Epithelial cell of prostate (primary cell): ENCODE measurements at places on chromosomes 4 and X.

DNA sequence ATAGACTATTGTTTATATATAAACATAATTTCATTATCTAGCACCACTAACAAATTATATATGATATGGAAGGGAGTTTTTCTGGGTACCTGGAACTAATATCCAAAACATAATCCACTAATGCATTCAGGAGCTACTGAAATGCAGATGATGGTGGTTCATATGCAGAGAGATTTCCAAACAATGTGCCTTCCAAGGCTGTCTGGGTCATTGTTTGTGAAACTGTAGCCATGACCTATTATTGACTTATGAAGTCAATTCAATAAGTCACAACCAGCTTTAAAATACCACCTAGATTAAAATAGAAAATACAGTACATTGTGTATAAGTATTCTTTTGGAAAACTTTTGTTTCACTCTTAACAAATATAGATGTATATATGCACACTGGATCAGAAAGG, 237.0 kb upstream of the PRPS2 start:
- DNase-seq = no peak

DNA sequence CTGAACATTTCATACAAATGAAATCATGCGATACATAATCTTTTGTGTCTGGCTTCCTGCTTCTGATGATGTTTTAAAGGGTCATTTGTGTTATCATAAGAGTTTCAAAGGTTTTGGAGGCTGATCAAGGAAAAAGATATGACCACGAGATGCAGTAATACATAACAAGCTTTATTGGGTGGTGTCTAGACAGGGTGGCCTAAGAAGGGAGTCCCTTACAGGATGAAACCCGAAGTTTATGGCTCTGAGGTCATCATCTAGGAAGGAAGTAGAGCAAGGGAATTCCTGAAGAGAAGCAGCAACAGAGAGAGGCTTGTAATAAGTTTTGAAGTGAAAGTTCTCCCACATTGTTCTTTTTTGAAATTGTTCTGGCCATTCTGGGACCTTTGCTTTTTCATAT, 40.8 kb upstream of the SOD3 start:
- DNase-seq = peak; percentile 74

- DNase-seq = peak; percentile 52
These were observed 24.8 kb downstream of the CDKN2AIP start for GRCh38 chr4:183469285-183469684.

- no peak for DNase-seq
These were observed 5.8 kb downstream of the CFAP99 start for GRCh38 chr4:2424581-2424980.

- DNase-seq = no peak
These were observed 341.8 kb upstream of the GALNT7 start for GRCh38 chr4:172826861-172827260.
